CD4-positive, alpha-beta T cell treated with Interleukin-10 for 1 hour (primary cell): ENCODE measurements at places on chromosomes 4 and X.

GRCh38 chr4:52059372-52059771, 8.3 kb downstream of the SPATA18 start:
- no peak for DNase-seq

DNA sequence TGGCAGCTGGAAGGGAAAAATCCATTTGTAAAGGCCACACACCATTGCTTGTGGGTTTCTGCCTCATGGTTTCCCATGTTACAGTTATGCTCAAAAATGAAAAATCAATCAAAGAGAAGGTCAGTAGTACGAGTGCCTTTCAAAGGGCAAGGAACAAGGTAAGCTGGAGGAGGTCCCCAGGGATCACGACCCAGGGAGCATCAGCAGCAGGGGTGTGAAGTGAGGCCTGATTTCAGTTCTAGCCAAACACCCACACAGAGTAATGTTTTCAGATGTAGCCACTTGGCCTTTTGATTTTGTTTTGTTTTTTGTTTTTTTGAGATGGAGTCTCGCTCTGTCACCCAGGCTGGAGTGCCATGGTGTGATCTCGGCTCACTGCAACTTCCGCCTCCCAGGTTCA, 69.4 kb upstream of the AFAP1 start:
- no peak for DNase-seq

DNA sequence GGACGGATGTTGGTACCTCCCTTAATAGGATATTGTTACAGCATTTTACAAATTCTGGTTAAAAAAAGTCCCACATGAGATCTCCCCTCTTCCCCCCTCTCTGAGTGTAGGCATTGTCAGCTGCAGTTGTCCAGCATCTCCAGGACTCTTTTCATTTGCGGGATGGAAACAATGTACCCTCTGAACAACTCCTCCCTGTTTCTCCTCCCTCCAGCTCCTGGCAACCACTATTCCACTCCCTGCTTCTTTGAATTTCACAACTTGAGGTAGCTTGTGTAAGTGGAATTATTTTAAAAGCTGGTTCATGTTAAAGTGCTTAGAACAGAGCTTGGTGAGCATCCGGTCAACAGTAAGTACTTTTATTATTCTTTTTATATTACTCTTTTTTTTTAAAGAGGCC, 69.8 kb downstream of the TBL1X start:
- DNase-seq, result no peak

- DNase-seq, result peak; percentile 59
These were observed 73.6 kb upstream of the RBMX start for GRCh38 chrX:136953867-136954787.

- no peak for DNase-seq
These were observed 39.4 kb downstream of the PDE5A start for GRCh38 chr4:119589165-119589564.

GRCh38 chr4:98470831-98471230, 187.6 kb downstream of the TSPAN5 start:
- peak; percentile 12 for DNase-seq

DNA sequence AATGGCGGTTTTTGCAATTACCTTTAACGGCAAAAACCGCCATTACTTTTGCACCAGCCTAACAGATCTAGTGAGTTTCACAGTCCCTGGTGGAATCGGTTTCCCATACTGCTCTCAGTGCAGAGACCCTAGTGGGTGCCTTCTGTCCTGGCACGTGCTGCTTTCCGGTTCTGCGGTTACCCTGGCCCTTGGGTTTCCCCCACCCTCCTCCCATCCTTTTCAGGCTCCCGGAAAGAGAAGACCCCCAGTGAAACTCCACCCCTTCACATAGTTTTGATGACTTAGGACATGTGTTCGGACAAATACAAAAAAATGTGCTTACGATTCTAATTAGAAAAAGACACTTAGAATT, 36.9 kb downstream of the NLGN3 start:
- DNase-seq, result peak; percentile 70

GRCh38 chrX:43706786-43707370, 50.8 kb downstream of the MAOA start:
- no peak for DNase-seq

DNA sequence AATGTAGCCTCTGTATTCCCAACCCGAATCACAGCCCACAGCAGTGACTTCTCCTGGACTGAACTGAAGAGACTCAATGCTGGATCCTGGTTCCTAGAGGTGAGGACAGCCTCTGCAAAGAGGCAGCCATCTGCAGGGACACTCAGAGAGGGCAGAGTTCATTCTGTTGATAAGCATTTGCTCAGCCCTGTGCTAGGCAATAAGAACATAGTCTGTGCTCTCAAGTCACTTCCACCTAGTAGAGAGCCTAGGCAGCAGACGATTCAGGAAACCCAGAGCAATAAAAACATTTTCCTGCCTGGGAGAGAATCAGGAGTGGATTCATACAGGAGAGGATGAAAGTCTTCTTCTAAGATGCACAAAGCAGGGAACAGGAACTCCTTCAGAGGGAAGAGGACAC, 4.3 kb downstream of the GDPD2 start:
- DNase-seq, result no peak
